Activated naive CD4-positive, alpha-beta T cell treated with anti-CD3 and anti-CD28 coated beads, Interleukin-2, amount 50 U/mL, for 72 hours (primary cell): ENCODE measurements at places on chromosomes 2 and 18. TPM values are rescaled to one million over a fixed set of nuclear protein-coding genes. Genes with fewer than 3 reads are reported as not detected.

ALK gene
- 0.05 TPM for total RNA-seq

SMYD1 gene
- not detected for total RNA-seq

TRABD2A gene
- 59.9 TPM for total RNA-seq

- no peak for DNase-seq
Observed at GRCh38 chr2:159879051-159879604, 81.1 kb upstream of the CD302 start.

DNA sequence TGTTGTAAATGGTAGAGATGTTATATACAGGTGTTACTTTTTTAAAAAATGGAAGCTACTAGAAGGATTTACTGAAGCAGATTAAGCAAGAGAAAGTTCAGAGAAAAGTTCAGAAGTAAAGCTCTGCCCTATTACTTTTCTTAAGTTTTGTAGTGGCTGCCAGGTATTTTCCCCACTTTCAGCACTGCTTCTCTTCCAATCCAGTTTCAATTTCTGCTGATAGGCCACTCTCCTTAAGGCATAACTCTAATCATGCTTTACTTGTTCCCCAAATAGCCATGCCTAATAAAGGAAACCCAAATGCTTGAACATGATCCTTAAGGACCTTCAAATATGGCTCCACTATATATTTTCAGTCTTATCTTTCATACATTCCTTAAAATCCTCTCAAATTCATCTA lies 880.8 kb upstream of the CDH2 start:
- no peak for DNase-seq

DNA sequence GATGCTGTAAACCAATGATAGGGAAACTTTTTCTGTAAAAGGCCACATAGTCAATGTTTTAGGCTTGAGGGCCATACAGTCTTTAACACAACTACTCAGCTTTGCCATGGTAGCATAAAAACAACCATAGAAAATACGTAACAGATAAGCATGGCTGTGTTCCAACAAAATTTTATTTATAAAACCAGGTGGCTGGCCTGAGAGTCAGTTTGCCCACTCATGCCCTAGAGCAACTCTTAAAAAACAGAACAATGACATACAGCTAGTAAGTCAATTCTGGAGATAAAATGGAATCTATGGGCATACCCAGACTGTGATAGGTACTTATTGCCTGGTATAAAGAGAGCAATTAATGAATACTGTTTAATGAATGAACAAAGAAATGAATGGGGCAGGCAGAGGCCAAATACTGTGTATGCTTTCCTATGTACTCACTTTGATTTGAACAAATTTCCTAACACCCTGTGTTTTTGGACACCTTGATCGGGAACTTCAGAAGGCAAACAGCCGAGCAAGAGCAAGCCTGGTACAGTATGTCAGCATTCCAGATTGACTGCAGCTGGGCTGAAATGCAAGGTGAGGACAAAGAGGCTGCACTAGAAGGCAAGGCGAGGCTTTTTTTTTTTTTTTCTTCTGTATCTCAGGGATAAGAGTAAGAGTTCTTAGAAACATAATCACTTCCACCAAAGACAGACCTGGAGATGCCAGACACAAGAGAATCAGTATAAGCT lies 315.3 kb downstream of the CLIP4 start:
- DNase-seq = no peak

GRCh38 chr2:18558458-18558857 lies 2.0 kb downstream of the RDH14 start:
- no peak for DNase-seq

DNA sequence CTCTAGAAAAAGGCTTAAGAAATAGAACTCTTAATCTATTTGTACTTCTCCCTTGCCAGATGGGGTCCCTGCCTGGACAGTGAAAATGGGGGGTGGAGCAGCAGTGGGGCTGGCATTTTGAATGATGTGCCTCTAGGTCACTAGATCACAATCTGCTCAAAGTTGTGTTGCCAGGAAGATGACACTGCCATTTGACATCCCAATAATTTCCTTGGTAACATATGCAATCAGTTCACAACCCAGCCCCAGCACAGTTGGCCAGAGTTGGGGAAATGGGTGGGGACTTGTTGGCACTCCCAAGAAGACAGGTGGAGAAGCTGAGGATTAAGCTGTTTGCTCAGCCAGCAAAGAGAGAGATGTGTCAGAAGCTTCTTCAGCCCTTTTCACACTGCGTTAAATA lies 558.3 kb upstream of the KLHL29 start:
- DNase-seq = no peak
